ENCODE measurements at places on chromosomes 16 and 17.
A peak's percentile ranks its signal among the peaks of the same experiment; 100 is the strongest.

DNA sequence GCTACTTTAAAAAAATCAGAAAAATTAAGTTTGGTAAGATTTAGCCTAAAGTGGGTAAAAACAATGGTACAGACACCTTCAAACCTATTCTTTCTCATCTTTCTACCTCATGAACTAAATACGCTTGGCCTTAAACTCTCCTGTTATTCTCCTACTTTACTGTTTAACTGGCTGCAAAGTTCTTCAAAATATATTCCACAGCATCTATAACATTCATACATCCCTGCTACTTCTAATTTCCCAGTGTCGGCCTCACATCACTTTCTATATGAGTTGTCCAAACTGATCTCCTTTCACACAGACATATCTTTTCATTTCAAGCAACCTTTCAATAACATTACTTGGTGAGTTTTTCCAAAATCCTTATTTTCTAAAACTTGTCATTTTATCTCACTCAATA lies 64.0 kb downstream of the MED13 start:
- no peak for DNase-seq

GRCh38 chr16:50502616-50503011 lies 45.6 kb upstream of the NKD1 start:
- no peak for DNase-seq

DNA sequence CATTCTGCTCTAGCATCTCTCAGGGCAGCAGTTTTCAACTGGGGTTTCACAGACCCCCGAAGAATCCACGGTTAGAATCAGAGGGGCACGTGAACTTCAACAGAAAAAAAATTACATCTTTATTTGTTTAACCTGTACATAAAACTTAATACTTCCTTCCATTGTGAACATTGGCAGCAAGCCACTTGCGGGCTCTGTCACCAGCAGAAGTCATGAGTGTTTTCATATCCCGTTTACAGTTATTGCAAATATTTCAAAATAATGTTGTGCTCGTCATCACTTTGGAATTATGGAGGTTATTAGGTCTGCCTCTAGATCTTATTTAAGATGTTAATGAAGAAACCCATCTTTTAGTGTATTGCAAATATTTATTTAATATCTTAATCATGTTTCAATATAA lies 109.8 kb downstream of the SDR42E1 start:
- DNase-seq, result no peak

DNA sequence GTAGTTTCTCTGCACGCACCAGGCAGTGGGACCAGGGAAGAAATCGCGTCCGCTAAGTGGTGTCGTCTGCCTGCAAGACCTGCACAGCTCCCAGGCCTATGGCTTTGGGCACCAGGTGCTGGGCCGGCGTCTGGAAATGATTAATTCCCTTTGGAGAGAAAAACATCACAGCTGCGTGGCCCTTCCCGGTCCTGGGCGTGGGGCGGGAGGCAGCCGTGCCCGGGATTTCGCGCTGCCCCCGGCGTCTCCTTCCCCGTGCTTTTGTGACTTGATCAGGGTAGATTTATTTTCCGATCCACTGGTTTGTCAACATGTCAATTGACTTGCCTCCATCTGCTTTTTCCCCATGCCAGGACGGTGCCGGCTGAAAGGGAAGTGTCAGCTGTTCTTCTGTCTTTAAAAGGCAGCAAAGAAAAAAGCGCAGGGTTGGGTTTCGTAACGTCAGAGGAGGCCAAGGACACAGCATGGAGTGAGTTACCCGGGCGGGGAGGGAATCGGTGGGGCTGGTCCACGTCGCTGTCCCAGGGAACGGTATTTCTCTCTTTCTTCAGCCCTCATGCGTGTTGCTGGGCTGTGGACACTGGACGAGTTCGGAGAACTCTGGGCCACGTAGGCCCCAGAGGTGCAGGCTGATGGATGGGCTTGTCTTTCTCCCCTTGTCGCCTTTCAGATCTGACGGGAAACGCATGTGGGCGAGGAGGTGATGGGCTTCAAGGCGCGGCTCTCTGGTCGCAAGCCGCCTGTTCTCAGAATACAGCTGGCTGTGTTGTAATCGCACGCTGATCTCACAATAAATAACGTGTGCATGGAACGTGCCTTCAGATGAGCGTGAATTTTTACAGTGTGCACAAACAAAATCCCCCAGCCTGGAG lies 188.1 kb upstream of the ZNF469 start:
- no peak for DNase-seq

GRCh38 chr17:46795379-46795952 lies 23.0 kb downstream of the WNT3 start:
- DNase-seq, result no peak

DNA sequence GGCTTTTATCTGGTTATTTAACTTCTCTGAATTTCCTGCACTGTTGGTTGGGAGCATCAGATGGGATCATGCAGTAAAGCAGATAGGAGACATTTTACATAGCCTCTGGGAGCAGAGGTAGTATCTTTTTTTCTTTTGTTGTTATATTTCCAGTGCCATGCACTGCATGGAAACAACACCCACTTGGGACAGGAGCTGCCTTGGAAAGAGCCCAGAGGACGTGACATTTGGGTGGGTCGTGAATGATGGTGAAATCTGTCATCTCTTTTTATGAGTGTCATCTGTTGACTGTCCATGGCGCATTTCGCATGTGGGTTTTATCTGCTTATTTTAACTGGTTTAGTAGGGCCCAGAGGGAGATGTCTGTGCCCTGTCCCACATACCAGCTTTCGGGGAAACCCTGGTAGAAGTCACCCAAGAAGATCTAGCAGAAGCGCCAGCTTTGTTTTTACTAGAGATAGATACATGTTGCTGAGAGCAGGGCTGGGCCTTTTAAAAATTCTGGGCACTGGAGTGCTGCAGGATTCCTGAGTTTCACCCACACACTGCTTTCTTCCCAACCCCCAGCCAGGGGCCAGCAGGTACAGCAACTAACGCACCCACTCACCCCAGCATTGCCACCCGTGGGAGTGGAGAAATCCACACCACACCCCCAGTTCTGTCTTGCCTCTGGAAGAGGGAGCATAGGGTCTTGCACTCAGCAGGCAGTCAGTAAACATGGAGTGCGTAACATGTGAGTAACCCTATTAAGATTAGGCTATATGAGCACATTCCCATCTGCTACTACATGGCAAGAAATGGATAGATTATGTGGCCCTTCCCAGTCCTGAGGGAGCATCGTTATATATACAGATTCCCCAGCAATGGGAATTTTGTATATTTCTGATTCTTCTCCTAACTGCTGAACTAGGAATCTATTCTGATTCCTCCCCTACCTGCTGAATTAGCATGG lies 8.4 kb upstream of the TERF2 start:
- DNase-seq, result no peak

DNA sequence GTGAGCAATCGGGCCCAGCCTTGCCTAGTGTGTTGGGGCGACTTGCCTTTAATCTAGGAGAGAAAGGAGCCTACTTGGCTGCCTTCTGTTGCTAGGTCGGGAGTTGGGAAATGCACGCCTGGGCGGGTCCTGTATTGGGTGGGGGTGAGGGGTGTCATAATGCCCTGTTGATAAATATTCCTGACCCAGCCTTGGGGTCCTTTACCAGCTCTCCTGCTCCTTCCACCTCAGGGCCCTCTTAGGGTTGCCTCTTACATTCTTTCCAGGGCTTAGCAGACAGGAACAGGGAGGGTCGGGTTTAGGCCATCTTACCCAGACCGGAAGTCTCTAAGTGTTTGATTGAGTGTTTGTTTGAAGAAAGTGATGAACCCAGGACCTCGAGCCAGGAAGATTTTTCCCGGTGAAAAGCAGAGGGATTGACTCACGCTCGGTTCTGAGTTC lies 112.9 kb downstream of the SEC14L1 start:
- no peak for DNase-seq

GRCh38 chr17:39164675-39165143 lies 1.3 kb downstream of the ARL5C start:
- DNase-seq, result peak; percentile 52
